ENCODE measurements at places on chromosomes 6 and 20.

DNA sequence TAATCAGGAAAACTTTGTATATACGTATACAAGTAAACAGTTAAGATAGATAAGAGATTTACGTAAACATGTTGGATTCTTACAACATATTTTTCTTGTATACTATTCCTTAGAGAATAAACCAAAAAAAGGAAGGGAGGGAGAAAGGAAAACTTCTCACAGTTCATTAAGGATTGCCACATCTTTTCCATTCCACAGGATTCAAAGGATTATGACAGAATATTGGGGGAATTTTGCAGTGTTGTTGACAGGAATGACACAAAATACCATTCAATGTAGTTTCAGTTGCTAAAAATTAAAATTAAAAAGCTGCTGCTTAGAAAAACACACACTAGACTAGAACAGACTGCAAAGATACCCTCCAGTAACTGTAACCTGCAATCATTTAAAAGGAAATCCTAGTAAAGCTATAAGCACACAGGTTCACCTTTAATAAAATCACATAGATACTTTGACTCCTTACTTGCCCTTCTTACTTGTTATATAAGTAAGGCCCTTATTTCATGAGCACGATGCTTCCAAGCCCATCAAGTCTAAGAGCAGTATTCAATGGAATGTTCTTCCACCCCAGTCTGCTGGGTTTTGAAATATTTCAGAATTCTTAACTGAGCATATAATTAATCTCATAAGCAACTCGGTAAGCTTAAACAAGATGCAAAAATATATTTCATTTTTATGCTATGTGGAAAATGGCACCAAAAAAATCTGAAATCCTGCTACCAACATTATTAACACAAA lies 107.8 kb downstream of the SMLR1 start:
- no peak for DNase-seq

DNA sequence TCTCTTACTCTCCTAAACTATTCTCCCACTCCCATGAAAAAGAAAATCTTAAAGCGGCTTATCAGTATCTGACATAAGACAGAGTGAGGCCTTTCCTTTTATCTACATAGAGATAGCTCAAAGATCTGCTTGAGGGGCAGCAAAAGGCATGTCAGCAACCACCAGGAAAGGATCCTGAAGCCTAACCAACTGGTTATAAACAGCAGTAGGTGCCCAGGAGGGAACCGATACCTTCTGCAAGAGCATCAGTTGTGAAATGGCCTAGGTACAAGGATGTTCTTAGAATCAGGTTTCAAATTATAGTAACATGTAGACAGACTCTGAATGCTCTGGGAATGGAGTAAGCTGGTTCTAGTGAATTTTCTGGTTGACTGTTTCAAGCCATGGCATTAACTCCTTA lies 21.4 kb downstream of the JARID2 start:
- no peak for DNase-seq

DNA sequence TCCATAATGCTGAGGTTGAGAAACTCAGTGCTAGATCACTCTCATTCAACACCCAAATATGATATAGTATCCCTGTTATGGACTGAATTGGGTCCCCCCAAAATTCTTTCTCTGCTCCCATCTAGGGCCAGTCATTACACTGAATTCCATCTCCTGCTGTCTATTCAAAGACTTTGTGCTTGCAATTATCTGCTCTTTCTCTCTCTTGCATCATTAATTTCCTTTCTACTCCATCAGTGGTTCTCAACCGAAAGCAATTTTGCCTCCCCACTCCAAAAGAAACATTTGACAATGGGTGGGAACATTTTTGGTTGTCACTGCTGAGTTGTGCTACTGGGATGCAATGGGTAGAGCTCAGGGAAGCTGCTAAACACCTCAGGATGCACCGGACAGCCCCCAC lies 271.5 kb upstream of the CDYL start:
- no peak for DNase-seq

GRCh38 chr6:20351534-20351933 lies 50.1 kb upstream of the E2F3 start:
- no peak for DNase-seq

DNA sequence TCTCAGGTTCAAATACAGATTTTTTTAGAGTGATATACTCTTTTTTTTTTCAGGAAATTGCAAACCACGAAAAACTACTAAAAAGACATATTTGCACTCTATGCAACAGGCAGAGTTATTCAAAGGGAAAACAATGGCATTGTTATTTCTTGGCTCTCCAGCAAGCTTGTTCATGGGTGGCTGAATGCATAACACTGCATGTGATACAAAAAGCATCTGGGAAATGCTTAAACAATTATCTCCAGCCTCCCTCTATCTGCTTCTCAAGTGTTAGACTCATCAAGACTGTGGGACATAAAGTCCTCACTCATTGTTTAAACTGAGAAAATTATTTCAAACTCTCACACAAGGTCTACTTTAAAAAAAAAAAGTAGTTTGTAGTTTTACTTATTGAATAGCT lies 7.3 kb upstream of the COL12A1 start:
- no peak for DNase-seq

- DNase-seq: no peak
These were observed 57.3 kb upstream of the MLIP start for GRCh38 chr6:54053881-54054391.

DNA sequence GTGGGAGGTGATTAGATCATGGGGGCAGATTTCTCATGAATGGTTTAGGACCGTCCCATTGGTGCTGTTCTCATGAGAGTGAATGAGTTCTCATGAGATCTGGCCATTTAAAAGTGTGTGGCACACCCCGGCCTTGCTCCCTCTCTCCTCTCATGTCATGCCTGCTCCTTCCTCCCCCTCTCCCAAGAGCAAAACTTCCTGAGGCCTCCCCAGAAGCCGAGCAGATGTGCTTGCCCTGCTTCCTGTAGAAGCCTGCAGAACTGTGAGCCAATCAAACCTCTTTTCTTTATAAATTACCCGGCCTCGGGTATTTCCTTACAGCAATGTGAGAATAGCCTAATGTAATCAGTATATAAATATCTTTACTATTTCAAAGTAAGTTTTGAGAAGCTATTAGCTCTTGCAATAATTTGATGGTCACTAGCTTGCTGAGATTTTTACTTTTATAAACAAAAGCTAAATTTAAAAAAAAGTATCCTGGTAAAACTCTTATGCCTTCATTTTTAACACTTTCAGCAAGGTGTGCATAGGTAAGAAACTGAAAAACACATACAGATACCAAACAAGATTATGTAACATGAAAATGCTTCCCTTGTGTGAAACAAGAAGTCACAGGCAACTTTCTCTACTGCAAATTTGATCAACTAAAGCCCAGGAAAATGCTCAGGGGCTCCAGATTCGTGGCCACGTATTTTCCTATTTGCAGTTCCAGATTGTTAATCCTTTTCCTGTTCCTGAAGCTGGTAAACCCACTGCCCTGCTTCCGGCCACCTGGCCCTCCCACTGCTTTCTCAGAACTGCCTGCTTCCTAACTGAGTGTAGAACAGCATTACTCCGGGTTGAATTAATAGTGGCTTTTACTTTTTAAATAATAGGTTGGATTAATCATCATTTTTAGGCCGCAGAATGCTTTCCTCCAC lies 395.1 kb upstream of the CNR1 start:
- DNase-seq: no peak

- DNase-seq: no peak
These were observed 238.9 kb upstream of the FLRT3 start for GRCh38 chr20:14576196-14576877.

GRCh38 chr20:11178946-11179654 lies 505.3 kb upstream of the JAG1 start:
- no peak for DNase-seq

DNA sequence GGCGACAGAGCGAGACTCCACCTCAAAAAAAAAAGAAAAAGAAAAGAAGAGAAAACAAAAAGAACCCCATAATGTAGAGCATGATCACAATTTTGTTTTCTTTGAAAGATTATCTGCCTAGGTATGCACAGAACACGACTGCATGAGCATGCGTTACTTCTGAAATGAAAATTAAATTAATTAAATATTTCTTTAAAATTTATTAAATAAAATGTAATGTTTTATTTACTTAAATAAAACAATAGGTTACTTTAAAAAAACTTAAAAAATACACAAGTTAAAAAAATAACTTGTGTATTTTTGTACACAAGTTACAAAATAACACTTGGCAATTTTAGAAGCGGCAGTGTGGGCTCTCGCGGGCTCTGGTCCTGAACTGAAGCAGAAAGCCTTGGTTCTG lies 107.8 kb downstream of the TFAP2A start:
- no peak for DNase-seq

DNA sequence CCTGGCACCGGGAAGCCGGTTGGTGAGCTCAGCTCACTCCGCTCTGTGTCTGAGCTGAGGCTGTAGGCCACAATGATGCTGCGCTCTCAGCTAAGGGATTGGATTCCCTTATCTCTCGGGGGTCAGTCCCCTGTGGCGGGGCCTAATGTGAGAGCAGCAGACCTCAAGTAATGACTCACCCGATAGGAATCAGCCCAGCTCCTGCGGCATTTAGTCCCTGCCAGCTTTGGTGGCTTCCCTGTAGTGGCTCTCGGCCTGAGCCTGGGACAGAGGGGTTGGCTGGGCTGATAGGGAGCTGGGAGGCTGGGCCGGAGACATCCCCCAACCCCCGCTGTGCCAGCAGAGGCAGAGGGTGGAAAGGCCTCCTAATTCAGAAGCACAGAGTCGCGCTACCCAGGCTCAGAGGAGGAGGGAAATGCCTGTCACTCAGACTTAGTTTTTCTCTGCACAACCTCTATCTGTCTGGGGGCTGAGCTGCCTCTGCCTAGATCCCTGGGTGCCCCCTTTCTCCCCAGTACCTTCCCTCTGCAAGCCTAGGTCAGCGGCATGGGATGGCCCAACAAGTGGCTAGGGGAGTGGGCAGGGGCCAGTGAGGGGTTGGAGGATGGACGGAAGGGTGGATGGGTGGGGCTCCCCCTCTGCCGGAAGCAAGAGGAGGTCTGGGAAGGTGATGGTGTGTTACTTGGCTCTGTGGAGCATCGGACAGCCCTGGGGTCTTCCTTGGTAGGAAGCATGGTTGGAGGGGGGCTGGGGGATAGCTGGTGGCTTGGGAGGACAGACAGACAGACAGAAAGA lies 92.2 kb downstream of the CDH22 start:
- no peak for DNase-seq

DNA sequence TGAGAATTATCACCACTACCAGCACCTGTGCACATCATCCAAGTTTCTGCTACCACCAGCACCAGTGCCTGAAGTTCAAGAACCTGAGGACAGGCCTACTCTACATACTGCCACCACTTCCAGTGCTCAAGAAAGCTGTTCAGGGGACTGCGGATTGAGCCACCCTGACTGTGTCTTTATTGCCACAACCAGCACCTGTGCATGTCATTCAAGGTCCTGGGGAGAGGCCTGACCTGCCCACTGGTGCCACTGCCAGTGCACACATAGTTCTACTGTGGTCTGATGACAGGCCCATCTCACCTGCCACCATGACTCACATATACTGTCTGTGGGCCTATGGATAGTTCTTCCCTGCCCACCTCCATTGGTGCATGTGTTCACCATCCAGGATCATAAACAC lies 559.4 kb downstream of the COL12A1 start:
- DNase-seq: no peak

- DNase-seq: no peak
These were observed 33.2 kb downstream of the BEND6 start for GRCh38 chr6:56988145-56988544.

DNA sequence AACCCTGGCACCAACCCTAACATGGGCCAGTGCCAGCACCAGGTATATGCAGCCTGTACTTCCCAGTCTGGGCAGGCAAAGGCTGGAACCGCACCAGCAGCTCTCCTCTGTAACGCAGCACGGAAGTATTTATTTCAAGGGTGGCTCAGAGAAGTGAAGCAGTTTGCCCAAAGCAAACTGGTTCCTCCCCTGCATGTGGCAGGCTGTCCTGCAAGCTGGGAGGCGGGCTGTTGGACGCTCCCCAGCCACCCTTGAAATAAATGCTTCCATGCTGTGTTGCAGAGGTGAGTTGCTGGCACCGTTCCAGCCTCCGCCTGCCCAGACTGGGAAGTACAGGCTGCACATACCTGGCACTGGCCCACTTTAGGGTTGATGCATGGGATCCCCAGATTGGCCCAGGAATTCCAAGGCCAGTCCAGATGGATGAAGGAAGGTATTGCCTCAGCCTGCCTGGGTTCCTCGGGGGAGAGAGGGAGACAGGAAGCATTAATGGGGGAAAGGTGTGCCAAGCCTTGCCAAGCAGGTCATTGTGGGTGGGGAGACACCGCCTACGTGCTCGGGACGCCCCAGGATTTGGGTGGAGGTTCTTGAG lies 49.8 kb downstream of the PPARD start:
- no peak for DNase-seq

GRCh38 chr20:22368235-22368634 lies 216.1 kb downstream of the FOXA2 start:
- no peak for DNase-seq

DNA sequence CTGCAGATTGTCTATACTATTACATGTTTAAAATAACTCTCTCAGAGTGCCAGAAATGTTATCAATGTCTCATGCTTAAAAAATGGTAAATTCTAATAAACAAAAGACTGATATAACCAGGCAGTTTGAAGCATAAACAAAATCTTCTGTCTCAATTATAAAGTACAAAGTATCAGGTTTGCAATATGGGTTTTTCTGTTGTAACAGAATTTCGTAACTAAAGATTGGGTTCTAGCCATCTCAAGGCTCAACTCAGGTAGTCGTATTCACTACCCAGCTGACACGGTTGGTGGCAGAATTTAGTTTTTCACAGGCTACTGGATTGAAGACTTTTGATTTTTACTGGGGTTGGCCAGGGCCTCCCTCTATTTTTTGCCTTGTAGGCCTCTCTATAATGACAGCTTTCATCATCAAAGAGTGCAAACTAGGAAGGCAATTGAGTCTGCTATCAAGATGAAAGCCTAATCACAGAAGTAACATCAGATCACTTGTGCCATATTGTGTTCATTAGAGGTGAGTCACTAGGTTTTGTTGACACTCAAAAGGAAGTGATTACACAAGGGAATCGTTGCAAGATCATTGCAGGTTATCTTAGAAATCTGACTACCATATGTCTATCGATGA lies 3.6 kb downstream of the CYP39A1 start:
- DNase-seq: no peak

- DNase-seq: no peak
These were observed 3.5 kb upstream of the BPI start for GRCh38 chr20:38300438-38300837.

DNA sequence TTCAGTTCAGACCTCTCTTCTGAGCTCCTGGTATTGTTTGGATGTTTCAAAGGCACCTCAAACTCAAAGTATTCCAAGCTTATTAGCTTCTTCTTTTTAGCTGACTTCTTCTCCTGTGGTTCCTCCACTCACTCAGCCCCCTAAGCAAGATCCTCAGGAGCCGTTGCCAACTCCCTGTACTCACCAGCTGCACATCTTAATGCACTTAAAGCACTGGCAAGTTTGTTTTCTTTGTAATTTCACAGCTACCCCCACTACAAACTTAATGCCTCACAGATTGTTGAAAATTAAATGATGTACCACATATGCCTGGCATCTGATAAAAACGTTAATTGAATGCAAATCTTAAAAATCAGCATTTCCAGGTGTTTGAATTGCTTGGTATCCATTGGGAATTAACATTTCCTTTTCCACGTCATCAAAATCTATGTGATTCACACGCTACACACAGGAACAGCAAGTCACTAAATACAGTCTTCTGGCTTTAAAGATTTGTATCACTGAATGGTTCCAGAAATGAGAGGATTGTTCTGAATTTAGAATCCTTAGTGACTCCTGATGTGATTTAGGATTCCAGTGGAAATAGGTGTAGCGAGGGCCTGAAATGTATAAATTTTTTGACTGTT lies 24.5 kb downstream of the CALHM6 start:
- DNase-seq: no peak

All from activated CD4-positive, alpha-beta T cell treated with anti-CD3 and anti-CD28 coated beads, Interleukin-2, amount 50 U/mL, for 4 hours (primary cell).